OCI-M1 (cell line): ENCODE measurements at places on chromosomes 16 and 17.

DNA sequence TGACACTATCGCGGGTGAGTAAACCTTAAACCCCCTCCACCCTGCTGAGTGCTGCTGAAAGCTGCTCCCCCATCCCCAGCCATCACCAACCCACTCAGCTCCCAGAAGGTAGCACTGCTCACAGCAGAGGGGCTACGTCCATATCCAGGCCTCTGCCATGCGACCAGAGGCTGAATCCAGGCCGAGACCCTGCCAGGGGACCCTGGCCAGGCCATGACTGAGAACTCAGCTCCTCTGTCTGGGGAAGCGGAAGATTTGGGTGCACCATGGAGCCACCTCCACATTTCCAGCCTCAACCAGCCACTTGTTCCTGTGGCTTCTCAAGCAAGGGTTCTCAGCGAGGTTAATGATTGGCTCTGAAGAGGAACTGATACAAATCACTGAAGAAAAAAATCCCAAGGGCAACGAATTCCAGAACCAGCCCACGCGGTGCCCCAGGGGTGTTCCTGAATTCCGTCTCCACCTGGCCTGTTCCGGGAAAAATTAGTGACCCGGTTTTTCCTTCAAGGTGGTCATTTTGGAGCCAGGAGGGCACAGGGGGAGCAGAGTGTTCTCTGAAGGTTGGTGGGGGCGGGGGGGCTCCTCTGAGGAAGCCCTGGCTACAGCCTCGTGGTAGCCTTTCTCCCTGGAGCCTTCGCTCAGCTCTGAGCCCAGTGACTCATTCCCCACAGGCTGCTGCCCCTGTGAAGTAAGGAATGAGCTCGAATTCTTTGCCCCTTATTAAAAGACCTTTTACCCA lies 9.3 kb upstream of the SLC16A5 start:
- DNase-seq: no peak

DNA sequence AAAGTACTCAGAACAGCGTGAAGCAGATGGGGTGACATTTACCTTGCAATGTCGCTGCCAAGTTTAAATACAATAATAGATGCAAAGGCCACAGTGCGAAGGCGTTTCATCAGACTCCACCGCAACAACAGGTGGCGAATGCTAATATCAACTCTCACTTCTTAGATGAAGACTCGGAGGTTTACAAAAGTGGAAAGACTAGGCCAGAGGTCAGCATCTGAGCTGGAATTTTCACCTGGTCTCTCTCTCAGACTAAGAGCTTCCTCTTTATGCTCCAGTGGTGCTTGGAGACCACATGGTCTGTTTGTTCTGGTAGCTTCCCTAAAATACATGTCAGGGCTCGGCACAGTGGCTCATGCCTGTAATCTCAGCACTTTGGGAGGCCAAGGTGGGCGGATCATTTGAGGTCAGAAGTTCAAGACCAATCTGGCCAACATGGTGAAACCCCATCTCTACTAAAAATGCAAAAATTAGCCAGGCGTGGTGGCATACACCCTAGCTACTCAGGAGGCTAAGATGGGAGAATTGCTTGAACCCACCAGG lies 169.1 kb downstream of the XYLT1 start:
- no peak for DNase-seq

GRCh38 chr17:80899402-80900268 lies 92.0 kb upstream of the CHMP6 start:
- peak; percentile 40 for DNase-seq

- DNase-seq: no peak
These were observed 31.8 kb downstream of the TPSG1 start for GRCh38 chr16:1193143-1193824.

DNA sequence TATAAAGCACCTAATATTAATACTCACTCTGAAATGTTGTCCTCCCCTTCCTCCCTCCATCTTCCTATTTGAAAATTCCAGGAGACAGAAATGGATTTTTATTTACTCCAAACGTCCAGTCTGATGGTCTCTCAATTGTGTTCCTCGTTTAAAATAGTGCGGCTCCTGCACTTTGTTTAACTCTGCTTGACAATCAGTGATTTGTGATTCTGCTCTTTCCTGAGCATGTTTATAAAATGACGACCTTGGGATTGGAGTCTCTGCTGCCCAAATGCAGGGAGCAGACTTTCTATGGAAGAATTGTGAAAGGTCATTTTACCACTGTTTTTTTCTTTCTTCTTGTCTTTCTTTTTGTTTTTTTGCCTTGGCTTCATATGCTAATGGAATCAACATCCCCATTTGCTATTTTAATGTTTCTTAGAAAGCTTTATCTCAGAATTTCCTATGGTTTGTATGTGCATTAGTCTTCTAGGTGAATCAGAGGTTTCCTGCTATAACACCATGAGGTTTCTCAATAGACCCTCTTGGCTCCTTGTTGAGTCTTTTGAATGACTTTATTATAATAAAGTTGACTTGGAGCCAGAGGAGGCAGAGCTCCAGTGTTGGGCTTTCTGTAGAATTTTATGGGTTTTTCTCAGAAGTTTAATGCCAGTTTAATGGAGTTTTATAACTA lies 376.5 kb downstream of the CDH11 start:
- DNase-seq: no peak

DNA sequence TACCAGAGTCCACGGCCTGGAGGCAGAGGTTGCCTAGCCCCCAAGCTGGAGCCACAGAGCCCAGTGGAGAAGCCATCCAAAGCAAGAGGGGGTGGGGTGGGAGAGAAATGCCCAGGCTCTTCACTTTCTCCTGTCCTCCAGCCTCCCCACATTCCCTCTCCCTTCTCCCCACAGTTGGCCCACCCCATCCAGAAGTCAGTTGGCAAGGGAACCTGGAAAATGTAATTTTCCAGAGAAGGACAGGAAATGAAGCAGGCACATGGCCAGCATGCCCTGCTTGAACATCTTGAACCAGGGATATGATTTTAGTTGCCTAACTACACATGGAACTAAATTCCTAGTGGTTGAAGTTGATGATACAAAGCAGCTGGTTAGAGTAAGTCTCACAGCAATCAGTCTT lies 73.3 kb upstream of the IRX6 start:
- DNase-seq: no peak

DNA sequence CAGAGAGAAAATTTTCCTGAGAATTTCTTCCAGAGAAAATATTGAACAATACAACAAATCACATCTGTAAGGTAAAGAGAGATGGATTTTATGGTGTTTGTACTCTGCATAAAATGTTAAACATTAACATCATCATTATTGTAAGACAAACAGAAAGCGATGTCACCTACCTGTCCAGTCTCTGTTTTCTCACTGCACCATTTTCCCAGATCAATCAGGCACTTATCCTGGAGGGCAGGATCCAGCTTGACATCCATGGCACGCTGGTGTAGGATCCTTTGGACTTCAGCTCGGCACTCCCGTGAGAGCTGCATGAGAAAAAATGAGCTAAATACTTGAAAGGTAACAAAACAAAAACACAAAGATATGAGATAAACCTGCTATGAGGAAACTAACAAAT lies 55.9 kb upstream of the CLEC18B start:
- no peak for DNase-seq

- DNase-seq: no peak
These were observed 313 bp upstream of the NSRP1 start for GRCh38 chr17:30116345-30116660.

GRCh38 chr16:83021746-83022145 lies 395.0 kb downstream of the CDH13 start:
- no peak for DNase-seq

DNA sequence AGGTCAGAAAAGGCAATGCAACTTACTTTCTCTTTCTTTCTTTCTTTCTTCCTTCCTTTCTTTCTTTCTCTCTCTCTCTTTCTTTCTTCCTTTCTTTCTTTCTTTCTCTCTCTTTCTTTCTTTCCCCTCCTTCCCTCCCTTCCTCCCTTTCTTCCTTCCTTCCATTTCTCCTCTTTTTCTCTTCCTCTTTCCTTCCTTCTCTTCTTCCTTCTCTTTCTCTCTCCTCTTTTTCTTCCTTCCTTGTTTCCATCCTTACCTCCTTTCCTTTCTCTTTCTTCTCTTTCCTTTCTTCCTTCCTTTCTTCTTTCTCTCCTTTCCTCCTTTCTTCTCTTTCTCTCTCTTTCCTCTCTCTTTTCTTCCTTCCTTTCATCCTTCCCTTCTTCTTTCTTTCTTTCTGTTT lies 819.8 kb upstream of the SOX9 start:
- no peak for DNase-seq

- DNase-seq: peak; percentile 71
These were observed 12.1 kb downstream of the HSD3B7 start for GRCh38 chr16:30996985-30997724.

- no peak for DNase-seq
These were observed 406.2 kb downstream of the MAF start for GRCh38 chr16:79194291-79194690.

- DNase-seq: no peak
These were observed 93.4 kb downstream of the IRF8 start for GRCh38 chr16:85992359-85992758.

GRCh38 chr17:44749076-44749979 lies 9.5 kb upstream of the ADAM11 start:
- DNase-seq: no peak

- no peak for DNase-seq
These were observed 8.6 kb downstream of the CMC2 start for GRCh38 chr16:80997964-80998620.

DNA sequence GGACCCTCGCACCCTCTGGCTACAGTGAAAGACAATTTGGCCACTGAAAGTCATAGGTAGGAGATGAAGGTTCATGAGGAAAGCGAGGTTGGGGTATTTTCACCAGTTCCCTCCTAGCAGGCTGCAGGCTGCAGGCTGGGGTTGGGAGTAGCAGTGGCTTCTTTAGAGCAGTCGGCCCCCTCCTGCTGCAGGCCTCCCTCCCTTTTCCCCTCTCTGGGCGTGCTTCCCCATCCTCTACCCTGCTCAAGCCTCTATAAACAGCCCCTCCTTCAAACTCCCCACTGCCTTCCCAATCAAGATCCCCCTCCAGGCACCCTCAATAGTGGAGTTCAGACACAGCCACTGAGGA lies 41.8 kb downstream of the GAS7 start:
- no peak for DNase-seq

DNA sequence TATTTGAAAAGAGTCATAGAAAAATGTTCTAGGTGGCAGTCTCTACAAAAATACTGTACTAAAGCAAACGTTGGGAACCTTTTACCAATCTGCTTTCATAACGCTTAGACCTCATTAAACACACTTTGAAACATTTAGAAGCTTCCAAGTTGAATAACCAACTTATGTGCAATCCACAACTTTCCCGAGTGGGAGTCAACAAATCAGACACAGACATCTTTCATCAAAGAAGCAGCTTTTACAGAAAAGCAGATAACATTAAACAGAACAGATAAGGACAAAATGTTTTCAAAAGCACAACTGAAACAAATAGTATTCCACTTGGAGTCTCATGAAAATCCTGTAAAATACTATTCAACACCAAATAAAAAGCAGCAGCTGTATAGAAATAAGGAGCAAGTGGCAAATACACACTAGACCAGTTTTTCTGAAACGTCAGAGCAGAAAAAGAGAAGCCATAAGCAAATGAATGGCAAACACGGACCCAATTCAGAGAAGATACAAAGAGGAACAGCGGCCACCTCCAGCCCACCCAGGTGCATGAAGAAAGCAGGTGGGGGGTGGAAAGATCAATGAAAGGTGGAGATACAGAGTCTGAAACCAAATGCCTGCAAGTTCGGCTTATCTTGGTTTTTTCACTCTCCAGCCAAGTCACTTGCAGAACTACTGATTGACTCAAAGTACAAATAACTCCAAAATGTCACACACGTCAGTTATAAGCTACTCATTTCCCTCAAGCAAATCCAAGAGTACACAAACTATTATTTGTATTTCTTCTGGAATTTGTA lies 18.4 kb upstream of the FBF1 start:
- peak; percentile 36 for DNase-seq

DNA sequence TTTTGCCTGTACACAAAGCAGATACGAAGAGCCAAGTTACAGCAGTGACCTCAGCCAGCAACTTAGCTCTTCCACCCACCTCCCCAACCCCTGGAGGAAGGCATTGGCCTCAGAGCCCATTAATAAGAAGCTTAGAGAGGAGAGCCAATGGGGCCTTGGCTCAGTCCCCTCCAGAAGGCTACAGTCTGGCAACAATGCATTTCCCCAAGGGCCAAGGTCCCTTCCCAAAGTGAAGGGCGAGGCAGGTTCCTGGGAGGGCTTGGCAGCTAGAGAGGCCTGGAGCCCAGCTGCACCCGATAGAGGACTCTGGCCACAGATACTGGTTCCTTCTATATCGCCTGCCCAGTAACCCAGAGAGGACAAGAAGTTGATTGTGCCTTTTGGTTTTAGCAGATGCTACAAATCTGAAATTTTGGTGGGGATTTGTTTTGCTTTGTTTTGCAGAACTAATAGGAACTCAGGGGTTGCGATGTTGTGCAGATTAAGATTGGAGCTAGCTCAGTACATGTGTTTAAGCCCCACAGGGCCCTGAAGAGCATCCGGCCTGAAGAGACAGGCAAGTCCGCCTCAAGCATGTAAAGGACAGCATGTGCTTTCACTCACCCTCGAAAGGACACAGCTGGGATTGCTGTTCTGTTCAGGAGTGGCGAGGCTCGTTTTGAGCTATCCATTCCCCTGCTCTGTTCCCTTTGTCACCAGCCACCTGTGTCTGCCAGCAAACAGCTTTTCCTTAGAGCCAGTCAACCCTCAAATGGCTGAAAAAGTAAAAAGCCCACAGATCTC lies 12.0 kb upstream of the PNPO start:
- DNase-seq: no peak

DNA sequence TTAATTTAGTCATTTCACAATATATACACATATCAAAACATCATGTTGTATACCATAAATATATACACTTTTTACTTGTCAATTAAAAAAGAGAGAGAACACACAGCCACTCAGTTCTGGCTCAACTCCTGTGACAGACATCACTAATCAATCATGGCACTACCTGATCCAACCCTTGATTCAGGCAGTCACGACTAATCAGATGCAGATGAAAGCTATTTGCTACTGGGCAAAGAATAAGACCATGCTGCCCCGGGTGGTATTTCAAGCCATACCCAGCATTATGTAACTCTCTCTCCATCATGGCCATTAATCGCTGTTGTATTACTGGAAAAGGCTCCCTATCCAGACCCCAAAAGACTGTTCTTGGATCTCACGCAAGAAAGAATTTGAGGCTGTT lies 345.7 kb downstream of the HAPSTR1 start:
- peak; percentile 23 for DNase-seq

- DNase-seq: peak; percentile 40
These were observed 537 bp downstream of the SLC35B1 start for GRCh38 chr17:49707246-49707607.

DNA sequence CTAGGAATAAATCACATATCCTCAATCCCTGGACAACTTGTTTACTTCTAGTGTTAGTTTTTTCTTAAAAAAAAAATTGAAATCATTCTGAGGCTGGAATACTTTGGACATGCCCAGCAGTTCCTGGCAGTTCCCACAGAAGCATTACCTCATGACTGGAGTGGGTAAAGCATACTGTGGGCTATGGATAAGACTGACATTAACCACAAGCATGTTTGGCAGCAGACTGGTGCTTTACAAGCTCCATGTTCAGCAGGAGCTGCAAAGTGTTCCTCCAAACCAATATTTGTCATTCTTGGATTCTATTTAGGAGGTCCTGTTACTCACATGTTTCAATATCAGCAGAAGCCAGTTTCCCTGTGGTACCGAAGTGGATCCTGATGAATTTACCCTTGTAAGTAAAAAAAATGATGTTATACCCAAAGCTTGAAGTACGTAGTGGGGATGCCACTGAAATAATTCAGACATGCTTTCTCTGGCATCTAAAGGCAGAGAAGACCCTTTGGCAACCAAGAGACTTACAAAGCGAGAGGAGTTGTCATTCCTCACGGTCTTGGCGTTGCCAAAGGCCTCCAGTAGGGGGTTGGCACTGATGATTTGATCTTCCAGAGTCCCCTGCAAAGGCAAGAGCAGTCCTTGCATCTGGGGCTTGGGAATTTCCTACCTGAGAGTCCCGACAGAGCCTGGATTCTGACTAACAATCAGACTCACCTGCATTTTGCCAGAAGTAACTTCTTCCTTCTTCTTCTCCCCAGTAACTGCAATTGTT lies 4.9 kb downstream of the MYH1 start:
- DNase-seq: no peak
